Endothelial cell (in vitro differentiated cells): ENCODE measurements at places on chromosomes 4 and X. TPM values are rescaled to one million over a fixed set of nuclear protein-coding genes. Genes with fewer than 3 reads are reported as not detected.

SEPSECS gene
- total RNA-seq = 12.0 TPM

DNA sequence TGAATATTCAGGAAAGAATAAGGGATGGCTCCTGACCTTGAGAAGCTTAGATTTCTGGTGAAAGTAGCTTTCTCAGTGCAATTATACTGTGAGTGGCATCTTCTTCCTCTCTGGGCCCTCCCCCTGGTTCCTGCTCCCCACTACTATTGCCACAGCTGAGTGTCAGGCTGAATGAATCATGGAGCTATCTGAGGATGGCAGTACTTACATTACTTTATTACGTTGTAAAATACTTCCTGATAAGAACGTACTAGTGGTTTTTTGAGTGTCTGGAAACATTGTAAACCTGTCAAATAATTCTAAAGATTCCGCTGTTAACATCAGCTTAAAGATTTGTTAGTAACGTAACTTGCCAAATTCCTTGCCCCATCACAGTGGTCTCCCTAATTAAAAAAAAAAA, 36.2 kb downstream of the ARHGAP10 start:
- no peak for DNase-seq

SATL1 gene
- 0.15 TPM for total RNA-seq

- DNase-seq = no peak
Measured at GRCh38 chr4:184273166-184274147, 55.8 kb upstream of the ENPP6 start.

DNA sequence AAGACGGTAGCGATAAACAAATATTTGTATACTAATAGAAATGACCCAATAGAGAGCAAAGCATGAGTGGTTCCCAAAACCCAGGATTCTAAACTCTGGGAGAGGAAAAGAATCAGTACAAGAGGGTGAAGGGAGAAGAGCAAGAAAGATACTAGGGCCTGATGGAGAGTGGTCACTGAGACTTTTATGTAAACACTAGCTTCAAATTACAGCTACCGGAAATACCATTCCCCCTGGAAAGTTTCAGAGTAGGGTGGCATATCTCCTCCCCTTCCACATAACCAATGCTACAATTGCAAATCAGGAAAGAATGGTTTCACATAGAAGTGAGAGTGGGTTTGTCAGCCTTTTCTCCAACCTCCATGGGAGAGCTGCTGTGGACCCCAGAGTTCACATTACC, 77.1 kb downstream of the EIF4E start:
- no peak for DNase-seq

CLNK gene
- total RNA-seq = not detected

GRCh38 chrX:103124284-103124683, 31.3 kb upstream of the NXF3 start:
- no peak for DNase-seq

DTHD1 gene
- not detected for total RNA-seq

DNA sequence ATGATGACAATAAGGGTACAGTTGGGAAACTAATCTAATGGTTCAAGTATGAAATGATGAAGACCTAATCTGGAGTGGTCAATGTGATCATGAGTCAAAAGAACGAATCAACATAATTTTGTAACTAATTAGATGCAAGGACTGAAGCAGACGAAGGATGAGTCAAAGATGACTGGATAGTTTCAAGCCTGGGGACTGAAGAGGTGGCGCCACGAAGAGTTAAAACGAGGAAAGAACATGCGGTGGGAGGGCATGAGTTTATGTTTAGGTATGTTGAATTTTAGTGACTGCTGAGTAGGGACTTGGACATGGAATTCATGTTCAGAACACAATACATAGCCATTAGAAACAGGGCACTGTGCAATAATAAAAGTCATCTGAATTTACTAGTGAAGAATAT, 221.5 kb upstream of the FAM241A start:
- DNase-seq = no peak

- DNase-seq = no peak
Measured at GRCh38 chr4:115117651-115118050, 4.2 kb upstream of the NDST4 start.

FAM114A1 gene
- 27.0 TPM for total RNA-seq

DNA sequence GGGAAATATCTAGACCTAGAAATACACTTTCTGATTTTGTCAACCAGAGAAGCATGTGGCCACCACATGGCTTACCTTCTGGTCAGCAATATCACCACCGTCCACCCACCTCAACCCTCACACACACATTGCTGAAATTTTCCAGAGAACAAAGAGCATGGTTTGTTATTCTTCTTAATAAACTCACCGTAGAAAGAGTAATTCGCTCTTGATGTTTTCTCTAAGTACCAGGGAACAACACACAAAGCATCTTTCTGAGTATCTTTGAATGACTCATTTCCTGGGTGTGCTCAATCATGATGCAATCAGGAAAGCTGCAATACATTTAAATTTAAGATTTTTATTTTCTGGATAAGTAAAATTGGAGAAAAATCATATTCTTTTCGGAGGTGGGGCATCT, 24.7 kb upstream of the LRAT start:
- no peak for DNase-seq

DNA sequence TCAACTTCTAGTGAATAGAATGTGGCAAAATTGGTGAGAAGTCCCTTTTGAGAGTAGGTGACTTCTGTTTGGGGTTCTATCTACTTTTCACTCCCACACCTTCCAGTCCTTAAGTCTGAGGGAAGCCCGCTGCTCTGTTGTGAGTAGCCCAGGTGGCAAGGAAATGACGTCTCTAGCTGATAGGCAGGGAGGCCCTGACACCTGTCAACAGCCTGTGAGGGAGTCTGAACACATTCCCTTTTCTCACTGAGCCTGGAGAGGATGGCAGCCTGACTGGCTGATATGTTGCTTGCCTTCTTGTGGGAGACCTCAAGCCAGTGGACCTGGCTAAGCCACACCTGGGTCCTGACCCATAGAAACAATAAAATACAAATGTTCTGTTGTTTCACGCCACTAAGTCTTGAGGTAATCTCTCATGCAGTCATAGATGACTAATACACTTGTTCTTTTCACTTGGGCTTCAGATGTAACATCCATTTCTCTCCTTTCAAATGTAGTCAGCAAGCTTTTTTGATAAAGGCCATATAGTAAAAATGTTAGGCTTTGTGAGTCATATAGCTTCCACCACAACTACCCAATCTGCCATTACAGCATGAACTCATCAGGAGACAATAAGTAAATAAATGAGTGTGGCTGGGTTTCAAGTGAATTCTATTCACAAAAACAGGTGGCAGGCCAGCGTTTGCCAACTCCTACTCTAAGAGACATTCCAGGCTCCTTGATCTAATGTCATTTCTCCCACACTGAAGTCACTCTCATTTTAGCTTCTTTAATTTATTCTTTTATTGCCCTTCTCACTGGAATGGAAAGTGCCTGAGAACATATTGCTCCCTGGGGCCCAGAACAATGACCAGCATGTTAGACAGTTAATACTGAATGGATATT, 265.1 kb upstream of the MAD2L1 start:
- no peak for DNase-seq

DNA sequence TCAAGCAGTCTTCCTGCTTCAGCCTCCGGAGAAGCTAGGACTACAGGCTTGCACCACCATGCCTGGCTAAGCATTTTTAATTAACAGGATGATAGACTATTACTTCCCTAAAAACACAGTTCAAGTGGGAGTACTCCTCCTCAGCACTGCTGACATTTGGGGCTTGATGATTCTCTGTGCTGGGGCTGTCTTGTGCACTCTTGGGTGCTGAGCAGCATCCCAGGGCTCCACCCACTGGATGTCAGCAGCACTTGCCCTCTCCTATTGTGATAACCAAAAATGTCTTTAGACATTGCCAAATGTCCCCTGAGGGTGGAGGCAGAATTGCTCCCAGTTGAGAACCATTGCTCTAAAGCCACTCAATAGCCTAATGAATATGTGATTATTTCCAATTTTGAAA, 60.4 kb downstream of the CLCN4 start:
- no peak for DNase-seq

- DNase-seq = no peak
Measured at GRCh38 chr4:170202721-170203120, 113.0 kb upstream of the AADAT start.

VCX2 gene
- total RNA-seq = not detected

GRCh38 chr4:104967034-104967401, 179.7 kb upstream of the TET2 start:
- no peak for DNase-seq

DNA sequence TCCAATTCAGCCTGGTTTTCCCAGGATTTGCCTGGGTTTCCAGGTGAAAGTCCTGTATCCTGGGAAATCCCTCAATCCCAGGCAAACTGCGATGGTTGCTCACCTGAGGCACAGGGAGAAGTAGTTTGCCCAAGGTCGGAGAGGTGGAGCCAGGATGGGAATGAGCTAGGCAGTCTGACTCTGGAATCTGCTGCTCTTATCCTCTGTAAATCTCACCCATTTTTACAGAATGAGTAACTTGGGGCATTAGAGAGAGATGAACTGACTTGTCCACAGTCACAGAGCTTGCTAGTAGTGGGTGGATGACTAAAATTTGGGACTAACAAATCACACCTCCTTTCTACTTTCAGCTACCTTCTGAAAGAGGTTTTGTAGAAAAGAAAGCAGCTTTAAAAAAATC, 9.8 kb upstream of the ARX start:
- no peak for DNase-seq

- DNase-seq = no peak
Measured at GRCh38 chrX:150465326-150465725, 102.2 kb downstream of the MAMLD1 start.

DNA sequence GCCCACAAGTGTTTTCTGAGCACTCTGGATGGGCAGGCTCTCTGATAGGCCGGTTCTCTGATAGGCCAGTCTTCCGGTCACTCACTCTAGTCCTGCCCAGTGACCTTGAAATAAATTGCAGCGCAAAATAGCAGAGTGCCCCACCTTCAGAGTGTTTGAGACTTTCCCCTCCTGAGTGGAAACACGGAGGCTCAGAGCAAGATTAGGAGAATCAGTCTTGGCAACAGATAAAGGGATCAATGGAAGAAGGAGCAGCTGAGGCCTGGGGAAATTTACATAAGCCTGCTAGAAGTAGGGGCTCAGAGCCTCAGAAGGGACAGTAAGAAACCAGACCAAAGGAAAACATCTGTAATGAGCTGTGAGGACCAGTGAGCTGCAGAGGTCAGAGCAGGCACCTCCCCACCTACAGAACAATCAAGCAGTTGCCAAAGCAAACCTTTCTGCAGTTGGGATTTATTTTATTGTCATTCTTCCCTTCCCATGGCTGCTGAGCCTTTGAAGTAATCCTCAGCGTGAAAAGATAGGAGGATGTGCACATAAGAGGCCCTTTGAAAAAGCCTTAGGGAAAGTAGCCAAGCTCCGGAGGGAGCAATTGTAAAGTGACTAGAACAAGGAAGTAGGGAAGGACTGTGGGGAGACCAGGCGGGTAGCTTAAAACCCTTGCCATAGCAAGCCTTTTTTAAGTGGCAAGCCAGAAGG, 89.1 kb upstream of the TSPAN5 start:
- DNase-seq = no peak

DNA sequence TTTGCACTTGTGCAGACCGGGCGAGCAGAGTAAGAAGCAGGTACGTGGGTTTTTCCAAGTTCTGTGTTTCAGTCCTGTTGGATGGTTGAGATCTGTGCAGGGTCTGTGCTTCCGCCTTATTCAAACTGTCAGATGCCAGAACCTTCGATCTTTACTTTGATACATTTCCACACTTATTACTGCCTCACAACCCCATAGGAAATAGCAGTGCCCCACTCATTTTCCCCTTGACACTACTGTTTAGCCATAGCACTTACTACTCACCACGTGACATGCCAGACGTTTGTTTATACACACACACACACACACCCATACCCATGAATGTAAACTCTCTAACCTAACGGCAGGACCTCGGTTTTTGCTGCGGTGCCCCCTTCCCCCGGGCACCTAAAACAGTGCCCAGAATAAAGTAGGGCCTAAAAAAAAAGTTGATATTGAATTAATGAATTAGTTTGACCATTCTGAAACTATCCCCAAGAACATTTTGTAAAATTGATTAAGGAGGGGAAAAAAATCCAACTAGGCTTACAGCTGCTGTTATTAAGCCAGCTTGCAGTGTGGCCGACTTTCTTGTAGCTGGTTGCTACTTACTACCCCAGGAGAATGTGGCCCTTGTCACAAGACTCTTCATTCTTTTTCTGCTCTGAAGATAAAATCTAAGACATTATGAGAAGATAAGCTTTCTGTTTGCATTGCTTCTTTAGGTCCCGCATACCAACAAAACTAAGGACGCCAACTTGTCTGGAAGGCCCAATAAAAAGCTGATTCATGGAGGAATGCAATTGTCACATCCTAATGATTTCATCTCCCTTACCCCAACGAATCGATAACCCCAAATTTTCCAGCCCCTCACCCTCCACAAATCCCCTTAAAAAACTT, 704 bp upstream of the SEPSECS start:
- no peak for DNase-seq

TMPRSS11F gene
- total RNA-seq = not detected

MAGED2 gene
- total RNA-seq = 581 TPM

DNA sequence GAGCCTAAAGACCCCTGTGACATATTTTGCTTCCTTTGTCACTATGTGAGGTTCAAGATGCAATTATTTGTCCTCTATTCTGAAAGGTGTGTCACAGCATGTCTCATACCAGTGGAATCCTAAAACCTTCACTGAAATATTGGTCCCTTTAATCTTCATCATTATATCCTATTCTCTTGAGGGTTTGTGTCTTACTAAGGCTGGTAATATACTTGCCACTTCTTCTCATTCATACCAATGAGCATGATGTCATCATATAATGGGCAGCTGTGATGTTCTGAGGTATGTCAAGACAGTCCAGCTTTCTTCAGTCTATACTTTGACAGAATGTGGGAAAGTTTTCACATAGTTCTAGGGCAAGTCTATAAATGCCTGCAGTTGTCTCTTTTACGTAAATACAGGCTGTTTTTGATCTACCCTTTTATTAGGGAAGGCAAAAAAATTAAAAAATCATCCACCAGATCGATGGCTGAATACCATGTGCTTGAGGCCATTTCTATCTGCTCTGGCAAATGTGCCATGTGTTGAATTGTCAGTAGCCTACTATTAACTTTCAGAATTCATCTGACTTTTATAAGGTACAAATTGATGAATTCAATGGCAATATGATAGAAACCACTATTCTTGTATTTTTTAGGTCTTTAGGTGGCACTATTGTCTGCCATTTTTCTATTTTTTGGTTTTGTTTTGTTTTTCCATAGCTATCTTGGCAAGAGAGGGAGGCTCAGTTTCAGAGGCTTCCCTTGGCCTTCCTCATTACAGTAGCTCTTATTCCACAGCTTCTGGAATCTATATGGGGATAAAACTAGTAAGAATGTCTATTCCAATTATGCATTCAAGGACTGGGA, 209.0 kb downstream of the PPARGC1A start:
- no peak for DNase-seq

FAT4 gene
- 92.8 TPM for total RNA-seq

- DNase-seq = no peak
Measured at GRCh38 chrX:39661116-39661907, 436.4 kb downstream of the BCOR start.

GRCh38 chrX:13013363-13014110, 30.9 kb downstream of the FAM9C start:
- DNase-seq = no peak

- no peak for DNase-seq
Measured at GRCh38 chr4:28350485-28350884, 1489.8 kb downstream of the STIM2 start.
